AG08395 (cell line): ENCODE measurements at places on chromosomes 3 and 15.

DNA sequence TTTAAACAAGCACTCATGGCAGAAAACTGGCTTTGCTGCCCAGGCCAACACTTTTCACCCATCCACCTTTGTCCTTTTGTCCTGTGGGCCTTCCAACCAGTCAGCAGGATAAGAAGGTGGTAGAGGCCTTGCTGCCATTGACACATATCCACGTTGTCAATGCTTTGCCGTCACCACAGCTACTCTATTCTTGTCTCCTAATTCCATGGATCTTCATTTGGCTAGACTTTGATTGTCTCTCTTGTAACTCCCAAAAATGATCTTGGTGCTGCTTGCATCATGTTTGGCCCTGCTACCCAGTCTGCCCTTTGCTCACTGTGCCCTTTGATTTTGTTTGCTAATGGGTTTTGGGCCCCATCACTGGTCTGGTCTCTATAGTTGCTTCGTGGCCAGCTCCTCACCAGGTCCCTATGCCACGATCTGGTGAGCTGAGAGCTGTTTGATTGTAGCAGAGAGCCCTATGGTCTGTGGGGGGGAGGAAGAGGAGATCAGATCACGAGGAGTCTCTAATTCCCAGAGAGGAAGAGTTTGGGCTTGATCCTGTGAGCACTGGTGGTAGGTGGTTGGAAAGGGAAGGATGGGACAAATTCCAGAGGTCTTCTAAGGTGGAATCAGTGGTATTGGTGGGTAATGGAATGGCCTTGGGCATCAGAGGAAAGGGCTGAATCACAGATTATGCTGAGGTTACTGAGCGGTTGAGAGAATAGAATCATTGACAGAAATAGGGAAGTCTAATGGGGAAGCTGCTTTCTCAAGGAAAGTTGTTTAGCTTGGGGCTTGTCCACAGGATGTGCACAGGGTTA, 40.3 kb downstream of the ABHD2 start:
- DNase-seq, result no peak

DNA sequence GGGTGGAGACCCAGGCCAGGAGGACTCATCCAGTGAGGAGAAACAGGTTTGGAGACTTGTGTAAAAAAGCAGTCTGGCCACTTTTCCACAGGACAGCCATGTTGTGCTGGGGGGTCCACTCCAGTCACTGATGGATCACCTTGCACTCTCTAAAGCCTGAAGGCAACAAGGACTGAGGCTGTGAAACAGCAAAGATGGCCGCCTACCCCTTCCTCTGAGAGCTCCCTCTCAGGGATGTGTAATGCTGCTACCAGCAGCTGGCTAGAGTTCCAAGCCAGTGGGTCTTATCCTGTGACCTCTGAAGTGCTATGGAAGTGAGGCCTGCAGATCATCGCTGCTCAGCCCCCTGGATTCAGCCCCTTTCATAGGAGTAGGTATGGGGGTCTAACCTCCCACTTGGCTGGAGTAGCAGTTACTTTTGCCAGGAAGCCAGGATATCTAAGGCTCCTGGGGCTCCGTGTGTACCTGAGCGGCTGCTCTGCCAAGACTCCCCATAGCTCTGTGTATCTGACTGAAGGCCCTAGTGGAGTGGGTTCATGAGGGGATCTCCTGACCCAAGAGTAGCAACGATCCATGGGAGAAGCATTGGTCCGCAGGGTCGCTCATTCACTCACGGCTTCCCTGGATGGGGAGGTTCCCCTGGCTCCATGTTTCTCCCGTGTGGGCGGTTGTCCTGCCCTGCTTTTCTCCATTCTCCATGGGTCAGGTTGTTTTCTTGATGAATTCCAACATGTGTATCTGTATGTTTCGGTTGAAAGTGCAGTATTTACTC, 69.9 kb upstream of the TNFSF10 start:
- DNase-seq, result no peak

DNA sequence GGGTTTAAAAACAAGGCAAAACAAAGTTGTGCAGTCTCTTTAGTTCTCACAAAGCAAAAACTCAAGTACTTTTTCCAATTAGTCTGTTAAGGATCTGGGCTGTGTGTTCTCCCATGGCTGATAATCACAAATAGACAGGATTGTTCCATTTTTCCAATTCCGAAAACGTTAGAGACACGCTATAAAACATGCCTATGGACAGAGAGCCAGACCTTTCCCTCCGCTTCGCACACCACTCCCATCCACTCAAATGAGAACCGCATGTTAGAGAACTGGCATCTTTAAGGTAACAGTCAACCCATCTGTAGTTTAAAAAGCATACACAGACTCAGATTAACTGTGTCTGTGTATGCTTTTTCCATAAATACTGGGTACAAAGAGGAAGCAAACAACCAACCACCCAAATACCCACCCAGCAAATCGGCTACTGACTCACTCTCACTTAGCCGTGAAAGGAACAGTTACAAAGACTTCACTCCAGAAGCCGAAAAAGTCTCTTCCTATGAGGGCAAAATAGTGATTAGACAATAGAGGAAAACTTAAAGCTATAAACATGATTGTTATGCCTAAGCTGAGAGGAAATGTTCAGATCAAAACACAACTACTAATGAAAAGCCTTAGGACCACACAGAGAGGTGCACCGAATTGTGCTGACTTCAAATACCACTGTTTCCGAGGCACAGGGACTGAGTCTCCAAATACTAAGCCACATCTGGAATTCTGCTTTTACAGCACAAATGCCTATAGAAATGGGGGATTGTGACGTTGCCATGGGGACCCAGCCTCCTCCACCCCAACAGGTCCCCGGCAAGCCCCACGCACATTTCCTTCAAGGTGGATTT, 36.1 kb downstream of the IL17RD start:
- peak; percentile 28 for DNase-seq

- peak; percentile 73 for DNase-seq
Measured at GRCh38 chr15:70111203-70112073, 13.7 kb upstream of the TLE3 start.

DNA sequence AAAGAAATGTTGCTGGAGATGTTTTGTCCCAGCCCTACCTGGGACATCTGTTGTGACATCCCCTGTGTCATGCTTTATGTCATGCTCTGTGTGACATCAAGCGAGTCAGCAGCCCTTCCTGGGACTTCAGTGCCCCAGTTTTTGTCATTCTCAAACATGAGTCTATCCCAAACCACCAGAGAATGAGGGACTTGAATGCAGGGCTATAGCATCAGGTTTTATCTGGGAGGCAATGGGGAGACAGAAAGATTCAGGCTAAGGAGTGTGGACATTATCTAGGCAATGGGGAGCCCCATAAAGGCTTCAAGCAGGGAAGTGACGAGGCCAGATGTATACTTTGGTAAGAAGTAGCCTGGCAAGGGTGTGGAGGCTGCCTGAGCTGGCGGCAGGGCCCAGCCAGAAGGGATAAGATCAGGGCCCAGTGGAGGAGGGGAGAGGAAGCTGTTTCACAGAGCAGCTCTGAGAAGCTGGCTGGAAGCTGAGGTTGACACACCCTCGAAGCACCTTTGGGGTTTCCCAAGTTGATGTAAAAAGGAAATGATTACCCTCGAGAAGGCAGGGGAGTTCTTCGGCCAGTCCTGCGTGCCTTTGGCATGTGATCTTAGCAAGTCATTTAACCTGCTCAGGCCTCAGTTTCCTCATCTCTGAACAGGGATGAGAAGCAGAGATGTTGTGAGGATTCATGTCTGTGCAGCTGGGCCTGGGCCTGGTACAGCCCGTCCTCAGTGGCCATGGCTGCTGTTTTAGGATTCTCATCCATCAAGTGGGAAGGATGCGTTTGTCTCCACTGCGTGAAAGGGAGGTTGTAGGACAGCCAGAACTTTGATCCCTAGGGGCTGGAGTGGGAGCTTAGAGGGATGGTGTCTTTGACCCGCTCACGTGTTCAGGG, 34.3 kb downstream of the IRAK2 start:
- no peak for DNase-seq

DNA sequence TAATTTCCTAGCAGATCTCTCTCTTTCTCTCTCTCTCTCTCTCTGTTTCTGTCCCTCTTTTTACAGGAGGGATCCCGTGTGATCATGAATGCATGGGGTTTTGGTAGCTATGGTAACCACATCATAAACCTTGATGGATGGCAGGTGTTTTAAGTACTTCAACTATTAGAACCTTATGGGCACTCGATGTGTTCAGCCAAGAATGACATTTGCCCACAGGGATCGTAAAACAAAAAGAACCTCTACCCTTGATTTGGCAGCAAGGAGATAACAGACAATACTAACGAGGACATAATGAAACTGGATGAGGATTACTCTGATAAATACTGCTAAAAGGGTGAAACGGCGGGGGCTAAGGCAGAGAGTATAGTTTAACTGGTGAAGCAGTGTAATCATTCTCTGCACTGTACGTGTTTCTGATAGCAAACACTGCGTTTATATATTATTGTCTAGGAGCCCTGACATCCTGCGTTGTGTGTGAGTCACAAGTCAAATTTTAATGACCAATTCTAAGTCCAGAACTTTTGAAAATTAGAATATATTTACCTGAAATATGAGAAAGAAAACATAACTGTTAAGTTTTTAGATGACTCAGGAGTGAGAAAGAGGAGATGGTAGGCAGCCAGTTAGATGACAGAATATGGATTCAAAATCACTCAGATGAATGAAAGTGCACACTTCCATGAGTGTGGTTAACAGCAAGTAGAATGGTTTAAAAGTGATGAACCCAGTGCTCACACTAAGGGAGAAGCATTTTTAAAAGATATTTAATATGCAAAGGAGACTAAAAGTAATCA, 80.3 kb downstream of the OTOL1 start:
- no peak for DNase-seq

GRCh38 chr15:57537072-57537471, 54.6 kb upstream of the MYZAP start:
- peak; percentile 93 for DNase-seq

DNA sequence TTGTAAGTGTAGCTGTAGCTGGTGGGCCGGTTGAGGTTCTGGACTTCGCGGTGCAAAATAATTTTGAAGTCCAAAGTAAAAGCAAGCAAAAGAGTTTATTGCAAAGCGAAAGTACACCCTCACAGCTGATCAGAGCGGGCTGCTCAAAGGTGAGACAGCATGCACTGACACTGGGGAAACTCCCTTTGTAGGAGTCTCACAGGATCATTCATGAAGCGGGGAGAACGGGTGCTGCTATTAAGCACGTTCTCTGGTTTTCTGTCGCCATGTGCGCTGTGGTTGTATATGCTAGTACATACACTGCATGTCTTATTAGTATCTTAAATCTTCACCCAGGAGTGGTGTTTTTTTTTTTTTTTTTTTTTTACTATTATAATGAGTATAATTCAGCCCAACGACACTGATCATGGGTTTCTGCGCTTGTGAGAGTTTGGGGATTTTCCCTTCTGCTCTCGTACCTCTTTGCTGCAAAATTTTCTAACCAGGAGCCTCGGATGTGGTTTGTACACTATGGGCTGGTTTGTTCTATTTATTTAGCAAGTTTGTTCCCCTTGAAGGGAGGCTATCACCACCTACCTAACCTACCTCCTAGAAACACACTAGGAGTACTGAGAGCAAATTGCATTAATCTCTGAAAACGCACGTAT, 1.4 kb upstream of the AP4E1 start:
- no peak for DNase-seq

DNA sequence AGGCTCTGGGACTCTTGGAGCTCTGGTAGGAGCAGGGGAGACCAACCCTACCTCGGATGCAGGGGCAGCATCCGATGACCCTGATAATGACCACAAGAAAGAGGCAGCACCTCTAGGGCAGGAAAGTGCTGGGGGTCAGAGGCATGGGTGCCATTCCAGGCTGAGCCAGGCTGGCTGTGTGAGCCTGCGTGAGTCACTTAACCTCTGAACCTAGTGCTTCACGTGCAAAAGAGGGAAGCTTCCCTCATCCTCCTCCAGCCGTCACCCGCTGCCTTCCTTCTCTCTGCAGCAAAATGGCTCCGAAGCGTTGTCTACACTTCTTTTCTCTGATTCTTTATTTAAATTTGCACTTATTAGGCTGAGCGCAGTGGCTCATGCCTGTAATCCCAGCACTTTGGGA, 35.5 kb downstream of the ZDHHC19 start:
- DNase-seq, result no peak

GRCh38 chr3:13549623-13550422, 898 bp downstream of the FBLN2 start:
- DNase-seq, result no peak

DNA sequence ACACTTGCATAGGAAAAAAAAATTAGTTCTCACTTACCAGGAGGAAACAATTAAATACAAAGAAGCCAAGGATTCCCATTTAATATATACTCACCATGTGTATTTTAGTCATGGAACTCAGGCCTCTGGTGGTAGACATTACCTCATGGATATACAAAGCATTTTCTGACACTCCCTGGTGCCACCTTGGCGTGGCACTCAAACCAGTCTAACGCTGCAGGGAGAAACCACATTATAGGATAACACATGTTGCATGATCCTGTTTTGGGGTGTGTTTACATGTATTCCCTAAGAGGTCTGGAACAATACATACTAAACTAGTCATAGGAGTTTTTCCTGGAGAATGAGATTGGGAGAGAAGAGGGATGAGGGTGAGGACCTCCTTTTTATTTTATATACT, 5.9 kb upstream of the RTF1 start:
- no peak for DNase-seq

- DNase-seq, result no peak
Measured at GRCh38 chr3:194423317-194423716, 24.3 kb upstream of the GP5 start.

DNA sequence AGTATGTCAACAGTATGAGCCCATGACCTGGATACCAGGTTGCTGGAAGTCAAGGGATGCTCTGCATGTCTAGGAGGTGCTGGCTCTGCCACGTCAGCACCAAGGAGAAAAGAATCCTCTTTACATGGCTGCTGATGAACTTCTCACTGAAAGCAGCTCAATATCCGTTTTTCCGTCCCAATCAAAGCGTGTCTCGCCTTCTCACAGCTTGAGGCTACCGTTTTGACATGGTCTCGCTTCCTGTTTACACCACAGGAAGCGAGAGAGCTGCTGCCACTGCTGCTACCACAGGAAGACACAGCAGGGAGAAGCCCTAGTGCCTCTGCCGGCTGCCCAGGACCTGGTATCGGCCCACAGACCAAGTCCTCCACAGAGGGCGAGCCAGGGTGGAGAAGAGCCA, 27.3 kb downstream of the STARD5 start:
- DNase-seq, result no peak
